Effector memory CD8-positive, alpha-beta T cell (primary cell): ENCODE measurements at places on chromosomes 11 and 22.

DNA sequence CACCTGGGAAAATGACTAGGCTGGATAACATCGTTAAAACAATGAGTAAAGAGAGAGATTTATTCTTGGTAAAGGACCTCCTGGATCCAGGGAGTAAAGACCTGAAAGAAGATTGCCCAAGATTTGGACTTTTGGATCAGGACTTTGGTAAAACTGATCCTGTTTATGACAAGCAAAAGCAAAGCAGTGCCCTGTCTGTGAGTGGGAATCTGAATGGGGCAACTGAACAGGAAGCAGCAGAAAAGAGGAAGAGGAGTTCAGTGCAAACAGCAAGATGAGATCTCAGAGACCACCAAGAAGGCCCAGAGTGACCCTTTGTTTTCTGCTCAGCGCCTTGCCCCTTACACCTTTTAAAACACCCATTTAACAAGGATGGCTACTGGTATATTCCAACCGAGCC is 122.0 kb downstream of the VPREB1 start:
- DNase-seq, result no peak

DNA sequence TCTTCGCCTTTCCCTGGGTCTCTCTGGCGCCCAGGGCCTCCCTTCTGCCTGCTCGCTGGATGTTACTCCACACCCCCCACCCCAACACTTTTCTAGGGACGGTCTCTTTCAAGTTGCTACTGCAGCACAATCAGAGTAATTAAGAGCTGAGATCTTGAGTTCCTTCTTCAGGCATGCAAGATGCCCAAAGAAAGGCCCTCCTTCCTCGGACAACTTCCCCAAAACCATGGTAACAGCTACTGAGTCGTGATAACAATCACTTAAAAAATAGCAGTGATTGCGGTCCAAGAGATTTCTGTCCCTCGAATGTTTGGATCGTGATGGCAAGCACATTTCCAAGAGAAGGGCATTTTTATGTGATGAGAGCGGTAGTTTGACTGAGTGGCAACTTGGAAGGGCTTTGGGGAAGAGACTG is 638 bp upstream of the TENM4 start:
- no peak for DNase-seq

DNA sequence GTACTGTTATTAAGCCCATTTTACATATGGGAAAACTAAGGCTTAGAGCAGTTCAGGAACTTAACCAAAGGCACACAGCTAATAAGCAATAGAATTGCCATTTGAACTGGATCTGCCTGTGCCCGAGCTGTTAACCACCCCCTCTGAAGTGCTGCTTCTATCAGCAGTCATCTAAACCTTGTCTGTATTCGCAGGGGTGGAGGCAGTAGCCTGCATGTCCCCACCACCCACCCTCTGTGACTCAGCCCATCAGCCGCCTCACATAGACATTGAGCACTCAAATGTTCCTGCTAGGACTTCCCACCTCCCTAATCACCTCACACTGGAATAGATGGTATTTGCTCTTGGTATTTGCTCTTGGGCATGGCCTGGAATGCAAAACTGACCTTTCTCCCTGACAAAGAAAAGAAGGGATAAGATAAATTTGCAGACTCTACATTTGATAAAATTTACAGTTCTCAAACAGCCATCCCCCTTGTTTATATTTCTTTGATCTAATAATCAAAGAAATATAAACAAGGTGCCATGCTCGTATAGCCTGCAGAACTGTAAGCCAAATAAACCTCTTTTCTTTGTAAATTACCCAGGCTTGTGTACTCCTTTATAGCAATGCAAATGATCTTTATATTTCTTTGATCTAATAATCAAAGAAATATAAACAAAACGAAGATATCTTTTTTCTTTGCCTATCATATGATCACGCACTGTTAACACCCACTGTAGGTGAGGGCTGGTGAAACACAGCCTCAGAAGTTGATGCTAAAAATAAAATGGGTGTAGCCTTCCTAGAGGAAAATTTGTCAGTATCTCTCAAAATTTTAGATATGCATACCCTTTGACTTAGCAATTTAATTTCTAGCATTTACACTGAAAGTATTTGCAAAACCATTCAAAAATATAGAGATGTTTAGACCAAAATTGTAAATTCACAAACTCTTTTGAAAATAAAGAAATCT is 15.9 kb downstream of the DKK3 start:
- DNase-seq, result no peak

DNA sequence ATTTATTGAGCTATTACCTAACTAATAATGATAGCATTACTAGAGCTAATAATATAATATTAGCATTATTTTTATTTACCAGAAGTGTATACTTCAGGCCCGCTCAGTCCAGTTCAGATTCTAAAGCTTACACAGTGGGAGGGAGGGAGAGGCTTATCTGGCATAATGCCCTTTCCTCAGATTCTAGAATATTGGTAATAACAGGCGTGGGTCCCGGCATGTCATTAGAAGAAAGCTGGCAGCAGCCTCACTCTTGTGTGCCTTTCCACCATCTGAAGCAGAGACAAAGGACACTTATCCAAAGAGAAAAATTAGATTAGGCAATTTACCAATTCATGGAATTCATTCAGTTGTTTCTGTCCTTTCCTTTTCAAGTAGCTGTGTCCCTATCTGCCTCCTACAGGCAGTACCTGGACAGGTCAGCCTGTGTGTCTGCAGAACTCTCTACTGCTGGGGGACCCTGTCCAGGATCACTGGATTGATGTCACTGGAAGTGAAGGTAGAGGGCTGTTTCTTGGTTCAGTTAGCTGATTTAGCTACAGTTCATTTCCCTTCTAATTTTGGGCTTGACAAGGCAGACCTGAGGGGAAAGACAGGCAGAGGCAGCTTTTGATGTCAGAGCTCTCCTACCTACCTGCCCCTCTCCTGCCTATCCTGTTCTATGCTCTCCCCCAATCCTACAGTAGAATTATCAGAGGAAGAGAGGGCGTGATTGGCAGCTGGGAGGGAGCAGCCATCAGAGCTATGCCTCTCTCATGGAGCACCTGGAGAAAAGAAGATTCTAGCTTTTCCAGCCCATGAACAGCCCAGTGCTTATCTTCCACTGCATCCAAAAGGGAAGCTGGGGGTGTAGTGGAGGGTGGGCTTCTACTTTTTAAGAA is 20.3 kb upstream of the CCDC90B start:
- DNase-seq, result no peak

GRCh38 chr11:93700830-93701229 is 39.3 kb downstream of the CEP295 start:
- DNase-seq, result no peak
